Activated T-helper 1 cell treated with Interleukin-2 at 50 U/mL for 16 hours (primary cell): ENCODE measurements at places on chromosomes 6 and 20.

DNA sequence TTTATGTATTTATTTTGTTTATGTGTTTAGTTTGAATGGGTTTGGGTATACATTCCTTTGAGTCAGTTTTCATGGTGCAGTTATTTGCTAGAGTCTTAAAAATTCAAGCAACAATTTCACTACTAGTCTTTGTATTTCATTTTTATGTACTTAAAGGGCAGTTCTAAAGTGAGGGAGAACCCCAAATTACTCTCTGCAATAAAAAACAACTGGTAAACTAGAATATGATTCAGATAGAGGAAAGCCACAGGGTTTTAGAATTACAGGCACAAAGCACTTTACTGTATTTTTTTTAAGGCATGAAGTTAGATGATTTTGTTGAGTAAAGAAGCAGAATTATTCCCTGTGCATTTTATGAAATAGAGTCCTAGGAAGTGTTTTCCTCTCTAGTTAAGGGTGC lies 183.3 kb downstream of the ARID1B start:
- no peak for DNase-seq

- DNase-seq: peak; percentile 1
These were observed 78.3 kb upstream of the CTNNBL1 start for GRCh38 chr20:37615340-37616109.

DNA sequence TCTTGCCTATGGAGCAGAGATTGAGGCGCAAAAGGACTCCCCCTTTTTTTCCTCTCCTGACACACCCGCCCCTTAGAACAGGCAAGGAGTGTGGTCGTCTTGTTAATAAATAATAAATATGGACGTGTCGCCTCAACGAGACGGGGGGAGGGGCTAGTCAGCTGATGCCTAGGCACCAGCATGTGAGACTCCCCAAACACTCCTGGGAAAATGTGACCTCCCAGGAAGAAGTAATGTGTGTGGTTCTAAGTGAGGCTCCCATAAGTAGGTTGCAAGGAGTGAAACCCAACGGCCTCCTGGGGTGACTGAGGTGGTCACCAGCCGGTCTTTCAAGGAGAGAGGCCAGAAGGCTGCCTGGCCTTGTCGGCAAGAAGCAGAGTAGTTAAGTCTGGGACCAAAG lies 1.1 kb upstream of the FAXC start:
- DNase-seq: no peak

- DNase-seq: no peak
These were observed 19.4 kb upstream of the MYB start for GRCh38 chr6:135161411-135162395.

- no peak for DNase-seq
These were observed 371.0 kb downstream of the EPHA7 start for GRCh38 chr6:93048381-93048780.

DNA sequence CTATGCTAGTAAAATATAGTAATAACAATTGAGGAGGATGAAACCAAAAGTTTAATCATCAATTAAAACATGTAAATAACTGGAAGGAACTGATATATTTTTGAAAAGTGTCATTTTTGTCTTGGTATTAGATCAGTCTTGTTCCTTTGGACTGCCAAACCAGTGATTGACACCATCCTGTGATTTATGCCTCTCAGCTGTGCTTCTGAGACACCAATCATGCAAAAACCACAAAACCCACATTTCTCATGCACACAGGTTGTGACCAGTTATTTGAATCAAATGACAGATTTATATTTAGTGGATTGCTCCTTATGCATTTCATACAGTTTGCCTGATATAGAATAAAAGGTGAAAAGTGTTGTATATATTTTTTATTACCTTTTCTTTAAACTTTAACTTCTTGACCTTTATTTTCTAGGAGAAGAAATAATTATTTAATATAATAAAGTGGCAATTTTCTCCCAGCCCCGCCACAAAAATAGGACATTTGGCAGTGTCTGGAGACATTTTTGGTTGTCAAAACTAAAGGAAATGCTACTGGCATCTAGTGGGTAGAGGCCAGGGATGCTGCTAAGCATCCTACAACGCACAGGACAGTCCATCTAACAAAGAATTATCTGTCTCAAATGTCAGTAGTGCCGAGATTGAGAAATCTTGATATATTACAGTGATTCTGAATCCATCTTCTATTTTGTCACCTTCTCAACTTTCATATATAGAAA lies 383.6 kb downstream of the BCKDHB start:
- no peak for DNase-seq

GRCh38 chr6:158060455-158061360 lies 79.0 kb downstream of the SYNJ2 start:
- no peak for DNase-seq

DNA sequence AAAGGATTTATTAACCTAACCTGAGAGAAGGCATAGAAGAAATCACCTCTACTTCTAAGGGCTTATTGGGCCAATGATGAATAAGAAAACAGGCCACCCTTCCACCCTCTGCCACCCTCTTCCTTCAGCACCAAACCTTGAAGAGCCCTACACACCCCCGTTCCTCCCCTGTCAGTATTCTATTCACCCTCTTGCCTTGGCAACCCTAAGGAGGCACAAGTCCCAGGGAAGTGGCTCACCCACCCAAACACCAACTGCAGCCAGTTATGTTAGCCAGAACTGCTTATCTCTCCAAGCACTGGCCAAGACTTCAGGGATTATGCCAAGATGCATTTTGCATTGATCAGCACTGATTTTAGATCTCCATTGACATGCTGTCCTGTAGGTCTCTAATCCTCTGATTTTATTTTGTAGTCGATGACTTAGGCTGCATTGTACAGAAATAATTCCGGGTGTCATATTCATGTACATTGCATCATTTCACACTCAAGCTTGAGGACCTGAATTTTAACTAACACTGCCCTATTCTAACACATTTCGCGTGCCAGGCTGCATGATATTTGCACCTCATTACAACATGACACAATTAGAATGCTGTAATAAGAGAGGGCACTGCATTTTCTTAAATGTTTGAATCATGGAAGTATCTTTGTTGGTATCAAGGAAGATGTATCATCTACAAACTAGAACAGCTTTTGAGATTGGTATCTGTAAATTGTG lies 15.7 kb downstream of the CNKSR3 start:
- DNase-seq: no peak
